Activated CD4-positive, alpha-beta T cell treated with anti-CD3 and anti-CD28 coated beads, Interleukin-2, Interleukin-4, amounts not matched to agents 100 ng/mL and 50 ng/mL, durations not matched to agents 16 hours and 8 hours (primary cell): ENCODE measurements at places on chromosomes 3 and 15.

- no peak for DNase-seq
Measured at GRCh38 chr15:92462424-92463125, 68.9 kb downstream of the ST8SIA2 start.

DNA sequence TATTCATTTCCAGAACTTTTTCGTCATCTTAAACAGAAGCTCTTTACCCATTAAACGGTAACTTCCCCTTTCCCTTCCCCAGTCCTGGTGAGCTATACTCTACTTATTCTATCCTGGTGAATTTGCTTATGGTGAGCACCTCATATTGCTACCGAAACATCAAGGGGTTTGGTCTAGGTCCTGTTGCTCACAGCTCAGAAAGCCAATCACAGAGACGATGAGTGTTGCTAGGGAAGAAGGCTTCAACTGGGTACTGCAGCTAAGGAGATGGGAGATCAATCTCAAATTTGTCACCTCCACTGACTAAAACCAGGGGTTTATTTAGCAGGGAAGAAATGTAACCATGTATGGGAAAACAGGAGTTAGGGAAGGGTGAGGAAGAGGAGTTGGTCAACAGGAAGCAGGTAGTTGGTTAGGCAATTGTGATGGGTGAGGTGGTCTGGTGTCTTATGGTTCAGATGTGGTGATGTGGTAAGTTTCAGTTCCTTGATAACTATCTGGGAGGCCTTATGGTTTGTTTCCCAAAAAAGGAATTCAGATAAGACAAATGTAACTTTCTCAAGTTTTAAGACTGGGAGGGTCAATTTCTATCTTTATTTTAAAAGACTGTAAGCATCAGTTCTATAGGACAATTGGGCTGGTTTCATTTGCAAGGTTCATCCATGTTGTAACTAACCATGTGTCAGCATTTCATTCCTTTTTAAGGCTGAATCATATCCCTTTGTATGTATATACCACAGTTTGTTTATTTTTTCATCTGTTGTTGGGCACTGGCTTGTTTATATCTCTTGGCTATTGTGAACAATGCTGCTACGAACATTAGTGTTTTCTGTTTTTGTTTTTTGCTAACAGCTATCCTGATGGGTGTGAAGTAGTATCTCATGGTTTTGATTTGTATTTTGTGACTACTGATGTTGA is 24.3 kb downstream of the ARHGAP11B start:
- no peak for DNase-seq

DNA sequence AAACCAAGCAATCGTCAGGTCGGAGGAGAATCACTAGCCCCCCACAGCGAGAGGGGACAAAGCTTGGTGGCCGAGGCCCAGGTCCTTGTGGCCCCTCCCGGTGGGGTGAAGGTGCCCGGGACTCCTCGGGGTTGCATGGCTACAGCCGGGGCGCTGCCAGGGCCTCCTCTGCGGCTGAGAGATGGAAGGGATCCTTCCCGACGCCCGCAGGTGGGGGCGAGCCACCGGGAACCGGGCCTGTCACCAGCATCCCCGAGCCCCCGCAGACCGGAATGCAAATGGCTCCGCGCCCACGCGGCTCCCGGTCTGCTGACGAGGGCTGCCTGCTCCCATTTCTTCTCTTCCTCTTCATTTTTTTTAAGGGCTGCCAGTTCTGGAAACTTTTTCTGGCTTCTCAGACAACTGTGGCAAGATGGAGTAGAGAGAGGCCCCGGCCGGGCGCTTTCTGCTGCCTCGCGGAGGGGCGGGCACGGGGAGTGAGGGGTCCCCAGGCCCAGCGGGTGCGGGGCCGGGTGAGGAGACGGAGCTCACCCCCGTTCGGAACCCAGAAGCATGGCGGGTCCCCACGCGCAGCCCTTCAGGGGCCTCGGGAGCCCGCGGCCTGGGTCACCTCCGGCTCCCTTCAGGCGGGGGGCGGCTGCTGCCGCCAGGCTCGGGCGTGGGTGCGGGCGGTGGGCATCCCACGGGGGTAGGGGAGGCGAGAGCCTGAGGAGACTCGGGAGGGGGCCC is 27.5 kb downstream of the MELTF start:
- no peak for DNase-seq

DNA sequence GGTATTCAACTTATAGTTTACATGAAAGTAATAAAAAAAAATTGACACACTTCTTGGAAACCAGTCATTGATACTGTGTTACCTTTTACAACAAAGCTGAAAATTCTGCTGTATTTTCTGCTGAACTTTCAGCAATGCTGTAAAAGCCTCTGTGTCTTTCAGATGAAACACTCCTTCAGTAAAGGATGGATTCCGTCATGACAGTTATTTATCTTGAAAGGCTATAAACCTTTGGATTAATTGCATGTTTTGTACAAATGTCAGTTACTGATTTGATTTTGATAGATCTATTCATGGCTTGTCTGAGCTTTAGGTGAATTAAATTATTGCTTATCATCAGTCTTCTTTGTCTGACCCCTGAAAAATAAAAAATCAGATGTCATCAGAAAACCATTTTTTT is 355.1 kb downstream of the NAALADL2 start:
- DNase-seq: no peak

GRCh38 chr3:14685179-14685578 is 10.2 kb downstream of the C3orf20 start:
- no peak for DNase-seq

DNA sequence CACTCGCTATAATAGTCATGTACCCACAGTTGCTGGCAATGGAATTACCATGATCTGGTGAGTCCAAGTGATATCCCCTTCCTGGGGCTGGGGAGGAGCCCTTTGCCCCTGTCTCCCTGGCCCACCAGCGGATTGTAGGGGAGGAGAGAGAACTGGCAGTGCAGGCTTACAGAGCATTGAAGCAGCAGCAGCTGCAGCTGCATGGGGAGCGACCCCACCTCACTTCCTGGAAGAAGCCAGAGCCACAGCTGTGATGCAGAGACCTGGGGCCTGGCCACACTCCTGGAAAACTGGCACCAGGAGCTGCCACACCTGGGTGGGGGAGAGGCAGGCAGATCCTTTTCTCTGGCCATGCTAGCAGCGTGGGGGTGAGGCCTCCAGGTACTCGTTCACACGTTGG is 300.1 kb upstream of the PROK2 start:
- no peak for DNase-seq

DNA sequence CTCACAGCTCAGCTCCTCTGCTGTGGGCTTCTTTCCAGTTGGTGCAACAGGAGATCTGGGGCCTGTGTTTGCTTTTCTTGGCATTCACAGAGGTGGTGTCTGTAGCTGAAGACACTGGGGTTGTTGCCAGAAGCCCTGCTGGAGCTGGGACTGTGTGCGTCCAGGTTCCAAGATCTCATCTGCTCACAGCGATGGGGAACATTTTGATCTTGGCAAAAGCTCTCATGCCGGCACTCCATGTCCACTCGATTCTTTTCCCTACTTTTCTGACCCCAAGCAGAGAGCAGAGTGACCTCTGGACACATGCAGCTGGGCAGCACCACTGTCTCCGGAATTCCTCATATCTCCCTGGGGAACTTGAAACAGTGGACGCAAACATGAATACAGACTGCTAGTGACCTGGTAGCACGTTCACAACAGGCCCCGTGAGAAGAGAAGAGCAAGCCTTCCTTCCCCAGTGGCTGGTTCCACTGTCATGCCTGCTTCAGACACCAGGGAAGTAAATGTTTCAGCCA is 36.1 kb upstream of the MECOM start:
- DNase-seq: no peak

GRCh38 chr3:134597390-134597970 is 53.3 kb downstream of the KY start:
- DNase-seq: no peak

- no peak for DNase-seq
Measured at GRCh38 chr3:191430103-191430502, 30.9 kb upstream of the PYDC2 start.

DNA sequence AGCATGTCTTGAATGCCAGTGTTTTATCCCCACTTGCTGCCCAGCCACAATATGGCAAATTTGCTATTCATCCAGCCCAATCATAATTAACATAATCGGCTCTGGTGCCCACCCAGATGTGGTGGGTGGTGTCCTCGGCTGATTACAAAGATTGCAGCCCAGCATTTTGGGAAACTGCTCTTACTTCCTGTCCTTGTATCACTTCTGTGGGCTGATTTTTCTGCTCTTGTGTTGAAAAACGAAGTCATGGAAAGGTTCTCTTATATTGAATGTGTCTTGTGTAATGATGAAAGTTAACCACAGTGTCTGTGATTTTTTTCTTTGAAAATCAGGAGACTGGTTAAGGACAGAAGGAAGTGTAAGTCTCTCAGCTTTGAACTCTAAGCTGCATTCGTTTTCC is 141.7 kb downstream of the CACNA2D3 start:
- DNase-seq: no peak

DNA sequence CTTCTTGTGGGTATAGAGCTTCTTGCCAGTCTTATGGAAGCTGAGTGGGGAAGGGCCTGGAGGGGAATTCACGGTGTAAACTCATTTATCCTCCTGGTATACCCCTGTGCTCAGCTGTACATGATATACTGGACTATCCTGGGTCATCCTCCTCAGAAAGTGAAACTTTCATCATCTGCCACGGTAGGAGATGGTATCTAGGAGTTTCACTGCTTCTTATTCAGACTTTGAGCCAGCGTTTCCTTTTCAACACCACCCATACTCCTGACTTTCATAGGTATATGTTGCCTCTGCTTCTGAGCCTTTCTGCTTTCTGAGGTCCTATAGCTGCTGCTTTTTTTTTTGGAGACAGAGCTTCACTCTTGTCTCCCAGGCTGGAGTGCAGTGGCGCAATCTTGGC is 15.6 kb downstream of the SENP5 start:
- DNase-seq: peak; percentile 68

GRCh38 chr15:45449916-45450867 is 71.8 kb upstream of the GATM start:
- no peak for DNase-seq

DNA sequence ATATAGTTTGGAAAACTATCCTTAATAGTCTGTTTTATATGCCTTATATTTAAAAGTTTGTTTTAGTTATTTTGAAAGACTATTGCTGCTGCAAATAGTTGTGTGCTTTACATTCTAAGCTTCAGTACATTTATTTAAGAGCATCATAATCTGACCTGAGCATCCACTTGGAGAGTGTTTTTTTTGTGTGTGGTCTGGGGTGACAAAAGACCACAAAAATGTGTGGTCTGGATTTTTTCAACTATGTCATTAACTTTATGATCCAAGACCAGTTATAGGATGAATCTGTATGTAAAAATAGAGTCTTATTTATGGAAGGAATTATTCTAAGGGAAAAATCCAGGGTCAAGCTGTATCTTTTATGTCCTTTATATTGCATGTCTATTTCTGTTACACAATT is 77.4 kb downstream of the SLTM start:
- DNase-seq: no peak

DNA sequence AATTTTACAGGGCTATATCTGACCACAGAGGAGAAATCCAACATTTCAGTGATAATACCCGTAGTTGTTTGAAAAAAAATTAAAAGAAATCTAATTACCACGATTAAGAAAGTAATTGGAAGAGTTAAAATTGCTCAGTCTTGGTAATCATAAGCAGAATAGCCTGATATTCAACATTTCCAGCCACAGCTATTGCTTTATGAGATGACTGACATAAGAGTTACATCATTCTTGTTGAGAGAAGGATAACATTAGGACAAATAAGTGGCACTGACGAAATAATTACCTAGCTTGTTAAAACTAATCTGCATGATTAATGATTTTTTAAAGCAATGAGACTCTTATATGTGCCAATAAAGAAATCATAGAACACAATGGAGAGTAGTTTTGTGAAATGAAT is 825.0 kb upstream of the GBE1 start:
- DNase-seq: no peak

- DNase-seq: no peak
Measured at GRCh38 chr3:24628523-24629258, 134.0 kb upstream of the THRB start.

- DNase-seq: peak; percentile 44
Measured at GRCh38 chr3:118628704-118629341, 405.8 kb downstream of the IGSF11 start.

DNA sequence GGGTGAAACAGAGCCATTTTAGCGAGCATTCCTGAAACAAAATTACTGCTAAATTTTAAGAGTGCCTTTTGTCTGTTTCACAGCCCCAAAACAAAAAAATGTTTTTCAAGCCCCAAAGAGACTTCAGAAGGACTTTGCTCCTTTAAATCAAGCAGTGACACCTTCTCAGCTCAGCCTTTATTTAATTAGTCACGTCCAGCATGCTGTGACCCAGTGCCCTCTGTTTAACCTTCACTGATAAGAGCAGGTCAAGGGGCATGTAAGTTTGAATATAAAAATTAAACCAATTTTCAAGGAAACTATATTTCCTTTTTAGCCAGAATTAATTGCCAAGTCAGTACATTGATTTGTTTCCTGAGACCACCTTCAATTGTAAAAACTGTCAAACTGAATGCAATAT is 40.6 kb downstream of the ISL2 start:
- no peak for DNase-seq

DNA sequence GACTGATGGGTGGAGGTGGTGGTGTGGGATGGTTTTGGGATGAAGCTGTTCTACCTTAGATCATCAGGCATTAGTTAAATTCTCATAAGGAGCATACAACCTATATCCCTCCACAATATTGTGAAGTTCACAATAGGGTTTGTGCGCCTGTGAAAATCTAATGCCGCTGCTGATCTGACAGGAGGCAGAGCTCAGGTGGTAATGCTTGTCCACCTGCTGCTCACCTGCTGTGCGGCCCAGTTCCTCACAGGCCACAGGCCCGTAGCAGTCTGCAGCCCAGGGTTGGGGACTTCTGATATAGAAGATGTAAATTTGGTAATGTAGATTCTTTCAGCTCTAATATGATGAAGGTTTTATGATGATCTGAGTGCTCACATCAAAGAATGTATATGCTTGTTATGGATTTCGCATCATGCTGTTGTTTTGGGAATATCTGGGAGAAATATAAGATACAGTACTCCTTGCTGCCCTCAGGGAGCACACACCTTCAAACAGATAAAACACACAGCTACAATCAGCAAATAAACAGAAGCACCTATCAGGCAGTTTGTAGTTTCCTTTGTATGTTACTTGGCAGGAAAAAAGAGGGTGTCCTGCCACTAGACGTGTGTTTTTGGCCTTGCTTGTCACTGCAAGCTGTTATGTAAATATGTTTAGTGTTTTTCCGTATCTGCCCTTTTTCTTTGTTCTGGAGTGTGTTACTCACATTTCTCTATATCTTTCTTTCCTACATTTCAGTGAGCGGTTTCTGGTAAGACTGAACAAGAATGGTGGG is 239.1 kb upstream of the MANF start:
- no peak for DNase-seq
